Thyroid gland (tissue), 4 donors: ENCODE measurements at places on chromosomes 2 and 18. TPM values are rescaled to one million over a fixed set of nuclear protein-coding genes. Genes with fewer than 3 reads are reported as not detected.

- H3K4me1 ChIP-seq, result peaks cover 29% of the 10 kb centered on the region
- H3K36me3 ChIP-seq, result no peaks in the 10 kb centered on the region
- H3K4me3 ChIP-seq, result no peak overlapping the region
- no peaks in the 10 kb centered on the region for H3K27me3 ChIP-seq
- peak overlapping the region; percentile 64 for H3K27ac ChIP-seq
- DNase-seq, result no peak
Measured at GRCh38 chr2:55888936-55889335, 34.6 kb downstream of the EFEMP1 start.

GRCh38 chr2:59025157-59025757, 784.1 kb upstream of the FANCL start:
- H3K4me1 ChIP-seq, result no peaks in the 10 kb centered on the region
- H3K36me3 ChIP-seq, result no peaks in the 10 kb centered on the region
- no peak overlapping the region for H3K4me3 ChIP-seq
- peak; percentile 37 for DNase-seq
- no peaks in the 10 kb centered on the region for H3K27me3 ChIP-seq
- no peak overlapping the region for H3K27ac ChIP-seq

- no peak overlapping the region for H3K4me3 ChIP-seq
- H3K27me3 ChIP-seq, result no peaks in the 10 kb centered on the region
- no peak overlapping the region for H3K27ac ChIP-seq
Measured at GRCh38 chr18:37946324-37946723, 380.7 kb upstream of the CELF4 start.

ZSCAN30 gene
- 49.6 TPM for total RNA-seq

NDC80 gene
- 0.33 TPM for total RNA-seq

- H3K4me1 ChIP-seq, result peaks cover 26% of the 10 kb centered on the region
- DNase-seq, result no peak
- H3K27me3 ChIP-seq, result no peaks in the 10 kb centered on the region
- no peak overlapping the region for H3K4me3 ChIP-seq
- no peaks in the 10 kb centered on the region for H3K36me3 ChIP-seq
- H3K27ac ChIP-seq, result no peak overlapping the region
Measured at GRCh38 chr2:221554769-221555493, 17.2 kb downstream of the EPHA4 start.

- H3K27me3 ChIP-seq, result no peaks in the 10 kb centered on the region
- H3K4me3 ChIP-seq, result no peak overlapping the region
Measured at GRCh38 chr2:113103277-113103676, 24.1 kb upstream of the IL1RN start.

GRCh38 chr2:86134709-86135108, 28.7 kb downstream of the PTCD3 start:
- H3K27ac ChIP-seq, result no peak overlapping the region
- DNase-seq, result no peak
- peaks cover 96% of the 10 kb centered on the region for H3K36me3 ChIP-seq
- no peaks in the 10 kb centered on the region for H3K4me1 ChIP-seq

DNA sequence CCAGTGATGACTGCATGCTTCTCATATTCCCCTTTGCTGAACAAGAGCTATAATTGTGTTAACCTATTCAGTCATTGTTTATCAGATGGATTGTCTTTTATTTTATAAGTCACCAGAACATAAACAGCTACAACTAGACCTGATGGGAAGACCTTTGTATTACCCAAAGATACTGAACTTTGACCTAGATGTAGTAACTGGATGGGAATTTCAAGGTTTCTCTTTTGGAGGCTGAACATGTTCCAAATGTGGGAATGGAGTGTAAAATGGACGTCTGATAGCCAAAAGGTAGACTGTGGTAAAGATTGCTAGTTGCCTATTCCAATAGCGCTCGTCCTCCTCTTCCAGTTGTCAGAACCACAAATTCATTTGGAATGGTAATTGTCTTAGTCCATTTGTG, 56.4 kb upstream of the ST3GAL5 start:
- H3K36me3 ChIP-seq, result no peaks in the 10 kb centered on the region
- peaks cover 16% of the 10 kb centered on the region for H3K4me1 ChIP-seq
- H3K27me3 ChIP-seq, result no peaks in the 10 kb centered on the region
- DNase-seq, result no peak
- H3K27ac ChIP-seq, result no peak overlapping the region

GKN1 gene
- total RNA-seq, result not detected

TRAF3IP1 gene
- 21.2 TPM for total RNA-seq

- no peak overlapping the region for H3K4me3 ChIP-seq
- H3K27ac ChIP-seq, result no peak overlapping the region
- no peak for DNase-seq
Measured at GRCh38 chr2:69126341-69126740, 113.4 kb downstream of the ANTXR1 start.

DNA sequence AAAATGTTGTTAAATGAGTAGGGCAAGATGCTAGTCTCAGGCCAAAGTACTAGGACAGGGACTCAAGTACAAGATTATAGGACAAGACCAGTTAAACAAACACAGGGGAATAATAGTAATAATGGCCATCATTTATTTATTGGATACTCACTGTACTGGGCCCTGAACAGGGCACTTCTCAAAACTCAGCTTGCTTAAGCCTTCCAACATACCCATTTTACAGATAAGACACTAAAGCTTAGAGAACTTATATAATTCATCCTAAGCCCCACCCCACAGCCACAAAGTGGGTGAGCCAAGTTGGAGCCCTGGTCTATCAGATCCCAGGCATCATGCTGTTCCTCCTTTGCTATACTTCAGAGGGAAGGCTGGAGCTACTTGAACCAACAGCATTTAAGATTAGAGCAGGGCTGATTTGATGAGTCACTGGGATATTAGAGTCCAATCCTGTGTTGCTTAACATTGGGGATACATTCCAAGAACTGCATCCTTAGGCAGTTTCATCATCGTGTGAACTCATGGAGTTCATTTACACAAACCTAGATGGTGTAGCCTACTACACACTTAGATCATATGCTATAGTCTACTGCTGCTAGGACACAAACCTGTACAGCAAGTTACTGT, 153.6 kb downstream of the MTCL1 start:
- no peaks in the 10 kb centered on the region for H3K36me3 ChIP-seq
- H3K27ac ChIP-seq, result no peak overlapping the region
- no peak overlapping the region for H3K4me3 ChIP-seq

DNA sequence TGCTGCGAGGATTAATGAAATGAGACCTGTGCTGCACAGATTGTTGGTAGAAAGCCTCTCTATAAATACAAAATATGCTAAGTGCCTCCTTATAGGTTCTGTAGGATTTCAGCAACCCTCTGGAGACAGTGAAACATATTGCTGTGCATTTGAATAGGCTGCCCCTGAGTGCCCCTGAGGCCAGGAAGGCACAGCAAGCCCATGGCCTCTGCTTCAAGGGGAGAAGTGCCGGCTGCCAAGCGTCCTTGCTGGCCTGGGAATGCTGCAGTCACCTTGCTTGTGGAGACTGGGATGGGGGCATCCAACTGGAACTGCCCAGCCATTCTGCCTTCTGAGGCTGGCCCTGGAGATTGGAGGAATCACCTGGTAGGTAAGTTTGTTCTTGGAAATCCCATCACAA, 397.2 kb upstream of the SMIM21 start:
- no peaks in the 10 kb centered on the region for H3K36me3 ChIP-seq
- no peaks in the 10 kb centered on the region for H3K4me1 ChIP-seq
- H3K27me3 ChIP-seq, result no peaks in the 10 kb centered on the region
- no peak for DNase-seq
- H3K4me3 ChIP-seq, result no peak overlapping the region

DNA sequence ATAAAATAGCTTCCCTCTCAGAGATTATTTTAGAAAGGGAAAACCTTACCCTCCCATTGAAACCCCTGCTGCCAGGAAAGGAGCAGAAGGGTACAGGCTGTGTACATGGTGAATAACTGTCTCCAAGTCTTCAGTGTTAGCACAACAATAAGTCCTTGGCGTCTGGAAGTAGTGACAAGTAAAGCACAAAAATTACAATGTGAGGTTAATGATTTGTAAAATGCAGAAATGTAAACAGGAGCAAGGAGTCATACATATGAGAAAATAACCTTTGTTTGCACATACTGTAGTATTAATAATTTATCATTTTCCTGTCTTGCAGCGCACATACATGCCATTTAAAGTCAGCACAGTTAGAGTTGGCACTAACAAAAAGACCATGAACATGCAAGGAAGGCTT, 40.5 kb downstream of the ABHD3 start:
- H3K27ac ChIP-seq, result peak overlapping the region; percentile 3
- no peaks in the 10 kb centered on the region for H3K27me3 ChIP-seq
- no peak overlapping the region for H3K4me3 ChIP-seq
- H3K36me3 ChIP-seq, result no peaks in the 10 kb centered on the region
- DNase-seq, result no peak

STPG4 gene
- total RNA-seq, result 1.1 TPM

MTIF2 gene
- 19.6 TPM for total RNA-seq

- H3K36me3 ChIP-seq, result no peaks in the 10 kb centered on the region
- DNase-seq, result no peak
- H3K4me3 ChIP-seq, result no peak overlapping the region
- H3K27me3 ChIP-seq, result no peaks in the 10 kb centered on the region
- H3K4me1 ChIP-seq, result peaks cover 33% of the 10 kb centered on the region
- H3K27ac ChIP-seq, result peak overlapping the region; percentile 1
Measured at GRCh38 chr2:152171718-152172117, 3.8 kb downstream of the STAM2 start.

DNA sequence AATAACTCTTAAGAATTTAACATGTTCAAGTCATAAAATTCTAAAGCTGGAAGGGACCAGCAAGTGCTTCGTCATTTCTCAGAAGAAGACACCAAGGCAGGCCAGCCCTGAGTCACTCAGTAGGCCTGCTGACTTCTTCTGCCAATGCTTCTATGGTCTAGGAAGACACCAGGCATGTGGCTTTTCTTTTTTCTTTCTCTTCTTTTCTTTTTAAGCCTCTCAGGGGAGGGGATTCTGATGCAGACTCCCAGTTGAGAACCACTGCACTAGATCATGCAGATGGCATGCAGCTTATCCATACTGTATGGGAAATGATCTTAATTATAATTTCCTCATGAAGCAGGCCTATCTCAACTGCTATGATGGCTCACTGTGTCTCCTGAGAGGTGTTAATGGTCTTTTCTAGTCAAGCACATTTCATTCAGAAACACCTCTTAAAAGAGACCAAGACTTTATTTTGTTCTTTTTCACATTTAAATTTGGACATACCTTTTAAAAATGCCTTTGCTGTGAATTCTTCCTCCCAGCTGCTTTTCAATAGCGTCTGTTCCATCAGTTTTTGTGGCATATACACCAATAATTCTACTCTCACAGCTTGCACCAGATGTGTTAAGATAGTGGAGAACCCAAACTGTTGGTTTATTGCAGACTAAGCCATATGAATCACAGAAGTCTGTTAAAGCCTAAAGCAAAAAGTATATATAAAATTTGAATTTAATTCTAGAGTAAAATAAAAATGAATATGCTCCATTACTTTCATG, 11.3 kb downstream of the KCTD18 start:
- no peaks in the 10 kb centered on the region for H3K4me1 ChIP-seq
- H3K27me3 ChIP-seq, result no peaks in the 10 kb centered on the region
- no peak overlapping the region for H3K4me3 ChIP-seq
- H3K36me3 ChIP-seq, result peaks cover 13% of the 10 kb centered on the region
- H3K27ac ChIP-seq, result no peak overlapping the region

GRCh38 chr2:226030369-226030768, 630.9 kb downstream of the NYAP2 start:
- no peak overlapping the region for H3K4me3 ChIP-seq
- peaks cover 3% of the 10 kb centered on the region for H3K4me1 ChIP-seq
- no peak for DNase-seq
- H3K27ac ChIP-seq, result peak overlapping the region; percentile 33
- no peaks in the 10 kb centered on the region for H3K36me3 ChIP-seq

DNA sequence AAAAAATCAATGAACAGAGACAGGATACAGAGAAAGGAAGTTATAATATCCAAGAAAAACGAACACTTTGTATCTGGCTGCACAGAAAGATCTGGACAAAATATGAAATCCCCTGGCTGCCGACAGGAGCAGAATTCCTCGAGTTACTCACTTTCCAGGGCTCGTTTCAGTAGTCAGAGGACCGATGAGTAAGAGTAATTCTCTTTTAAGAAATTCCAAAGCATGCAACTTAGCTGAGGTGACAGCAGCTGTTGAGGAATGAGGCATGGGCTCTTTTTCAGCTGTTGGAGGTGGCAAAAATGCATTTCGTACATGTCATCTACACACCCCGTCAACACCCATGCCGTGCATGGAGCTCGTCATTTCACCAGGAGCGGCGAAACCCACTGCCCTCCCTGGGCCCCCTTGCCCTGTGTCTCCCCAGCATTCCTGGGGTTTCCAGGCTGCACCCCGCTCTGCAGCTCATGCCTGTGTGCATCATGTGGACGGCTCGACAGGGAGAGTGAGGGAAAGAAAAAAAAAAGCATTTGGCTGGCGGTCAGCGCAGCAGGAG, 210.8 kb upstream of the SMIM21 start:
- peaks cover 19% of the 10 kb centered on the region for H3K4me1 ChIP-seq
- no peak overlapping the region for H3K27ac ChIP-seq
- H3K4me3 ChIP-seq, result no peak overlapping the region
- no peaks in the 10 kb centered on the region for H3K36me3 ChIP-seq
- DNase-seq, result no peak
- no peaks in the 10 kb centered on the region for H3K27me3 ChIP-seq

DNA sequence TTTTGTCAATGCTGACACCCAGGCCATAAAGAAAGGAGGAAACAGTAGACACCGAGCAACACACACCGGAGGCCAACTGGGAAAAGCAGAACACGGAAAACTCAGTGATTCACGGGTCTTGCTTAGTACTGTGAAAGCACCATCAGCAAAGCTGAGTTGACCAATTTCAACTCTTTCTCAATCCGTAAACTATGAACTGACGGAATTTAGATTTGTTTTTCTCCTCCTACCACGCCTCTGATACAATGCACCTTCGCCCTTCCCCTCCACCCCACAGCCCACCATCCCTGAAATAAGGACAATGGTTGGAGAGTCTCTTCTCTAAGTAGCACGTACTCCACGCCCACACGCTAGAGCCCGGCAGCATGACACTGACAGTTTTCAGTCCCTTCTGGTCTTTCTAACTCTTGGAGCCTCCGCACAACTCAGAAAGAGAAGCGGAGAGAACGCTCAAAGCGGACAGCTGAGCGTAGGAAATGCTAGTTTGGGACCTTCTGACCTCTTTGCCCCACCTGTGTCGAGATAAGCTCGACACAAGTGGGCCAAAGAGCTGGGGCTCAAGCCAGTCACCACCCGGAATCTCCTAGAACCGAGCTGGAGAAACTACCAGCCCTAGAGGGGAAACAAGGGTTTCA, 669 bp downstream of the LNPK start:
- H3K36me3 ChIP-seq, result no peaks in the 10 kb centered on the region
- H3K27me3 ChIP-seq, result no peaks in the 10 kb centered on the region
- DNase-seq, result peak; percentile 48
- no peaks in the 10 kb centered on the region for H3K4me1 ChIP-seq
- peak overlapping the region; percentile 67 for H3K4me3 ChIP-seq

DNA sequence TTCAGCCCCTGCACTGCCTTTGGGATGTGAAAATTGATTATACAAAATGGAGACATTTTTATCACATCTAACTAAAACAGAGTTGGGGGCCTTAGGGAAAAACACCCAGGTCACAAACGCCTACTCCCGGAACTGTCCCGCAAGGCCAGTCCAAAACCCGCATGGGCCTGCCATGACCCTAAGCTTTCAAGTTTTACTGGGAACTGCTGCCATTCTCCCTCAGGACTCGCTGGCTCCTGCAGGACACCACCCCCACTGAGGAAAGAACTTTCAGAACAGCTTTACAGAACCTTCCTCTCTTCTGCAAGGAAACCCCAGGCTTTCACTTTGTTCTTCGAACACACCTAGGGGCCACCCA, 320.4 kb upstream of the HS6ST1 start:
- H3K27me3 ChIP-seq, result no peaks in the 10 kb centered on the region
- H3K27ac ChIP-seq, result no peak overlapping the region
- no peaks in the 10 kb centered on the region for H3K4me1 ChIP-seq
- DNase-seq, result no peak

OXER1 gene
- 0.78 TPM for total RNA-seq
